Stimulated activated CD4-positive, alpha-beta T cell treated with anti-CD3 and anti-CD28 coated beads, TNF-alpha, amount 100 ng/mL, for 48 hours (primary cell): ENCODE measurements at places on chromosomes 2 and 18.

DNA sequence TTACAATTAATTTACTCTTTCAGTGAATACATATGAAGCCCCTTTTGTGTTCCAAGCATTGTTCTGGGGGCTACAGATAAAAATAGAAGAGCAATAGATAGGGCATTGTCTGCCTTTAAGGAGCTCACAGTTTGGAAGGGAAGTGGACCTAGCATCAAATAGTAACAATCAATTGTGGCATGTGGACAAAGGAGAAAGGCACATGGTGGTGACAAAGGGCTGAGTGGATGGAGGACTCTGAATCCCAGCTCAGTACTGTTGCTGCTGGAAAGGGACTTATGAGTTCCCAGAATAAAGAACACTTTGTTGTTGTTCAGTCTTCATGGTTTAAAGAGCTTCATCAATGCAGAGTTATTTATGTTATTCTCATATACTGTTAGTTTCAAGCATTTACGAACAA is 217.7 kb downstream of the HRH4 start:
- DNase-seq: no peak

DNA sequence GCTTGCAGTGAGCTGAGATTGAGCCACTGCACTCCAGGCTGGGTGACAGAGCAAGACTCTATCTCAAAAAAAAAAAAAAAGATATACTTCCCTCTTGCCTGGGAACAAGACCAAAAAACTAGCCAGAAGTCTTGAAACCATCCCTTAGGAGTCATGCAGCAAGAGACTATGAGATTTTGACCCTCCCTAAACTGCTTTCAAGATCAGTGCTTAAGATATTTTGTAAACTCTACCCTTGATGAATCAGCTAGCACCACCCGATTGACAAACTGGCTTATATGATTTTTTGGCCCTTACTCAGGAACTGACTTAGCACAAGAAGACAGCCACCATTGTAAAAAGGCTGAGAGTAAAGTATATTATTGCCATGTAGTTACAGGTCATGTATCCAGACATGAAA is 3.8 kb downstream of the SULT1C3 start:
- no peak for DNase-seq

- no peak for DNase-seq
Observed at GRCh38 chr2:232927032-232927792, 57.1 kb downstream of the SNORC start.

GRCh38 chr2:227886149-227886548 is 14.7 kb downstream of the DAW1 start:
- no peak for DNase-seq

GRCh38 chr2:65161551-65162100 is 31.7 kb upstream of the RAB1A start:
- no peak for DNase-seq

- DNase-seq: no peak
Observed at GRCh38 chr2:181774685-181775084, 94.4 kb upstream of the NEUROD1 start.

GRCh38 chr2:165357758-165358157 is 111.7 kb upstream of the CSRNP3 start:
- no peak for DNase-seq

DNA sequence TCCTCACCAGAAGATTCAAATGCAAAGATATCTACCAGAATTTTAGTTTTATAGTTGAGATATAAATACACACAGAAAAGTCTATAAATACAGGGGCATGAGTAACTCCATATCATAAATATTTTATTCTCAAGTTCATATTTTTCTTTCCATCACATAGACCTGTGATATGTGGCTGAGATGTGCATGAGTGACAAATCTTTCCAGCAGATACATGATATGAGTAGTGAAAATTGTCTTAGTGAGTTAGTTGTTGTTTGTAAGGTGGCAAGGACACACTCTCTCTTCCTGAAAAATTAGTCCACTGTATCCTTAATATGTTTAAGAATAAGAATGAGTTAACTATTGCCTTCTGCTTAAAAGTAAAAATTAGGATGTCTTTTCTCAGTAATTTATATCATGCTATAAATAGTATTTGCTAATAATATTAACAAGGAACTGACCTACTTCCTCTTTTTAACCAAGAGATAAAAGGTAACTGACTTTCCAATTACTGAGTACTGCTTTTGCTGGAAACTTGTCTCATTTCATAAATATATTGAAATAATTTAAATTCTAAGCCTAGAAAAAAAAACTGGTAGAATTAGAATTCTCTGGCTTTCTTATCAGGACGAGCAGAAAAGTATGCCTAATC is 85.2 kb upstream of the SESTD1 start:
- no peak for DNase-seq

- DNase-seq: no peak
Observed at GRCh38 chr2:100813527-100813926, 6.4 kb upstream of the NPAS2 start.

DNA sequence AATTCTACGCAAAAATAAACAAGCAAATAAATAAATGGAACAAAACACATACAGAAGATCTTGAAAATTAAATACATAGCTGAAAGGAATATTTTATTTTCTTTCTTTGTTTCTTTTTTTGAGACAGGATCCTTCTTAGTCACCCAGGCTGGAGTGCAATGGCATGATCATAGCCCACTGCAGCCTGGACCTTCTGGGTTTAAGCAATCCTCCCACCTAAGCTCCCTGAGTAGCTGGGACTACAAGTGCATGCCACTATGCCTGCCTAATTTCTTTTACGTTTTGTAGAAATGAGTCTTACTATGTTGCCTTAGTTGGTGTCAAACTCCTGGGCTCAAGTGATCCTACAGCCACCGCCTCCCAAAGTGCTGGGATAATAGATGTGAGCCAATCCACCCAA is 44.6 kb upstream of the ACTR3 start:
- no peak for DNase-seq
